ENCODE measurements at places on chromosomes 7 and 10.
A peak's percentile ranks its signal among the peaks of the same experiment; 100 is the strongest.

- H3K4me3 ChIP-seq, result no peak overlapping the region
- no peaks in the 10 kb centered on the region for H3K36me3 ChIP-seq
- no peaks in the 10 kb centered on the region for H3K27me3 ChIP-seq
Measured at GRCh38 chr7:63008366-63008765, 990.3 kb upstream of the ZNF722 start.

- H3K36me3 ChIP-seq, result no peaks in the 10 kb centered on the region
- no peak overlapping the region for H3K27ac ChIP-seq
- no peaks in the 10 kb centered on the region for H3K4me1 ChIP-seq
- no peak for ATAC-seq
Measured at GRCh38 chr7:3430588-3430987, 129.5 kb downstream of the SDK1 start.

GRCh38 chr10:26931223-26931622, 70.5 kb upstream of the ABI1 start:
- H3K4me1 ChIP-seq, result no peaks in the 10 kb centered on the region
- H3K36me3 ChIP-seq, result no peaks in the 10 kb centered on the region
- ATAC-seq, result peak; percentile 48
- H3K27me3 ChIP-seq, result peaks cover 6% of the 10 kb centered on the region

DNA sequence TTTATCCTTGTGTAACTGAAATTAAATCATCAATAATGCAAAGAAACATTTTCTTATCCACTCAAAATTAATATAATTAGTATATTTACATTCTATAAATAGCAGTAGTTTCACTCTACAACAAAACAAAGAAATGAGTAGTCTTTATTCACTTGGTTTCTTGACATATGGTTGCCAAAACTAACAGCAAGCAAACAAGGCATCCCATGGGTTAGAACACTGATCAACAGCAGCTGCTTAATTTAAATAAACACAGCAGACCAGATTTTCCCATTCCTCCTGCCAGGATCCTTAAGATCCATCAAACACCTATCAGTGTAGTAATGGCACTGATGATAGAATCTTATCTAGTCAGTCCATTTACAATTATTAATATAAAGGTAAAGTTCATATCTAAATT, 22.1 kb downstream of the NCAPG2 start:
- H3K27ac ChIP-seq, result no peak overlapping the region
- no peak overlapping the region for H3K4me3 ChIP-seq

DNA sequence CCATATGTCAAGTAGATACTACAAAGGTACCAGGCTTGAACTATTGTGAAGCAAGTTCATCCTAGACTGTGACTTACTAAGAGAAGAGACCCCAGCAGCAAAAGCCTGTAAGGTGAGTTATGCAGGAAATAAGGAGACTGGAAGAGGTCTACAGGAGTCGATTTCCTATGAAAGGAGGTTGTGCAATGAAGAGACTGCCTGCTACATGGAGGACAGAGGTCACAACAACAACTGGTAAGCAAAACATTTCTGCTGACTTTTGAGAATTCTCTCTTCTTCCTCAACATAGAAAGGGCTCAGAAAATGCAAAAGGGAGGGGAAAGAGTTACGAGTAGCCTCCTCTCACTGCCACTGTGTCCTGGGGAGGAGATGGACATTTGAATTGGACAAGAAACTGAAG, 42.4 kb downstream of the PDK4 start:
- no peak for ATAC-seq
- H3K4me3 ChIP-seq, result no peak overlapping the region
- peaks cover 23% of the 10 kb centered on the region for H3K27me3 ChIP-seq
- H3K36me3 ChIP-seq, result no peaks in the 10 kb centered on the region
- H3K4me1 ChIP-seq, result no peaks in the 10 kb centered on the region

DNA sequence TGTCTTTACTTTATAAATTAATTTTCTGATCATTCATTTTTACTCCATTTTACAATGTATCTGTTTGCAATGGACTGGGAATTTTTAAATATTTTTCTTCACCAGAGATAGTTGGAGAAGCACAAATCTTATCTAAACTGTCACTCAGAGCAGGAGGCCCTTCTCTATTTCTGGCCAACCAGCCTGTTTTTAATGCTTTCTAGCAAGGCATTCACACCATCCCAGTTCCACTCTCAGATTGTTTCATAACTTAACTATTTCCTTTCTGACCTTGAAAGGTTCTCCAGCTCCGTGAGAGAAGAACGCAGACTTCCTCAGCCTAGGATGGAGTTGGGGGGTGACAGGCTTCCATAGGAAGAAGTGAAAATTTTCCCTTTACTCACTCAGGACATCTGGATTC, 155.8 kb downstream of the SKIDA1 start:
- no peaks in the 10 kb centered on the region for H3K4me1 ChIP-seq
- H3K27me3 ChIP-seq, result no peaks in the 10 kb centered on the region
- no peaks in the 10 kb centered on the region for H3K36me3 ChIP-seq
- no peak for ATAC-seq

DNA sequence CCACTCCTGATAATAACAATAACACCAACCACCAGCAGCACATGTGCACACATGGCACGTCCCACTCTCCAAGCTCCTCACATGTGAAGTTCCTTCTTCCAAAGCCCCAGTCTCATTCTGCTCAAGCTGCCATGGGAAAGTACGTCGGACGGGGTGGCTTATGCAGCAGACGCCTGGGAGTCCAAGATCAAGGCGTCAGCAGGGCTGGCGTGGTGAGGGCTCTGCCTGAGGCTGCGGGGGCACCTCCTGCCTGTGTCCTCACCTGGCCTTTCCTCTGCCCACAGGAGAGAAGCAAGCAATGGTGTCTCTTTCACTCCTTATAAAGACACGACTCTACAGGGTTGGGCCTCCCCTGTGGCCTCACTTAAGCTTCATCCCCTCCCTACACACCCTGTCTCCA, 68.8 kb upstream of the INSIG1 start:
- H3K4me1 ChIP-seq, result peaks cover 5% of the 10 kb centered on the region
- H3K27ac ChIP-seq, result peak overlapping the region; percentile 9
- peaks cover 15% of the 10 kb centered on the region for H3K27me3 ChIP-seq
- H3K36me3 ChIP-seq, result no peaks in the 10 kb centered on the region
- no peak for ATAC-seq
- no peak overlapping the region for H3K4me3 ChIP-seq

DNA sequence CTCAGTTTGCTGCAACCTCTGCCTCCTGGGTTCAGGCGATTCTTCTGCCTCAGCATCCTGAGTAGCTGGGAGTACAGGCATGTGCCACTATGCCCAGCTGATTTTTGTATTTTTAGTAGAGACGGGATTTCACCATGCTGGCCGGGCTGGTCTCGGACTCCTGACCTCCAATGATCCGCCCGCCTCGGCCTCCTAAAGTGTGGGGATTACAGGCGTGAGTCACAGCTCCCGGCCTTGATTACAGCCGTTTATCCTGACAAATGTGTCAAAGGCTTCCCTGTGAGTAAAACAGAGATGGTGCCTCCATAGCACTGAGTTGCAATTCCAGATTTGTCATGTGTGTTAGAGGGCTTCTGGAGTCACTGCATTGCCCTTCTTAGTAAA, 273.7 kb downstream of the CCDC3 start:
- no peaks in the 10 kb centered on the region for H3K27me3 ChIP-seq
- H3K4me3 ChIP-seq, result peak overlapping the region; percentile 26
- H3K27ac ChIP-seq, result peak overlapping the region; percentile 59
- no peaks in the 10 kb centered on the region for H3K36me3 ChIP-seq

DNA sequence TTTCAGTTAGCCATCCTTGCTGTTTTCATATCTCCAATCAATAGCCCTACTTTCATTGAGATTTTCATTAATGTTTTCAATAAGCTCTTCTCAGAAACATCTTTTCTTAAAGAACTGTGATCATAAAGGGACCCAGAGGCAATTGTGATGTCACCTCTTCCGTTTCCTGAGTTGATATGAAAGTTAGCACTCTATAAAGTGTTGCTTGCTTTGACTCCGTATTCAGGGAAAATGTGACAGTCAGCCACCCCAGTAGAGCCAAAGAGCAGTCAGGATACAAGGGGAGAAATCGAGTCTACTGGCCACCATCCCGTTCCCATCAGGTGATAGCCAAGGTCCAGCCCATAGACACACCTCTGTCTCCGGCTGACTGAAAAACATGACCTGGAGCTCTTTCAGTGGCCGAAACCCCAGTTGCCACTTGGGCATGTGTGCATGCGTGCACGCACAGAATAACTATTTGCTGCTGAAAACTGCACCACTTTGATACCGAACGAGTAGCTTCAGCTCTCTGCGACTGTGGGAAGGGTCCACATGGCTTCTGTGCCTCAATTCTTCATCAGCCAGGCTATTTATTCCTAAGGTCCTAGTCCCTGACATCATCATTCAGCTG, 291.4 kb downstream of the USP6NL start:
- H3K4me1 ChIP-seq, result peaks cover 46% of the 10 kb centered on the region
- H3K27me3 ChIP-seq, result no peaks in the 10 kb centered on the region
- H3K27ac ChIP-seq, result peak overlapping the region; percentile 91
- H3K4me3 ChIP-seq, result peak overlapping the region; percentile 60
- peak; percentile 65 for ATAC-seq

DNA sequence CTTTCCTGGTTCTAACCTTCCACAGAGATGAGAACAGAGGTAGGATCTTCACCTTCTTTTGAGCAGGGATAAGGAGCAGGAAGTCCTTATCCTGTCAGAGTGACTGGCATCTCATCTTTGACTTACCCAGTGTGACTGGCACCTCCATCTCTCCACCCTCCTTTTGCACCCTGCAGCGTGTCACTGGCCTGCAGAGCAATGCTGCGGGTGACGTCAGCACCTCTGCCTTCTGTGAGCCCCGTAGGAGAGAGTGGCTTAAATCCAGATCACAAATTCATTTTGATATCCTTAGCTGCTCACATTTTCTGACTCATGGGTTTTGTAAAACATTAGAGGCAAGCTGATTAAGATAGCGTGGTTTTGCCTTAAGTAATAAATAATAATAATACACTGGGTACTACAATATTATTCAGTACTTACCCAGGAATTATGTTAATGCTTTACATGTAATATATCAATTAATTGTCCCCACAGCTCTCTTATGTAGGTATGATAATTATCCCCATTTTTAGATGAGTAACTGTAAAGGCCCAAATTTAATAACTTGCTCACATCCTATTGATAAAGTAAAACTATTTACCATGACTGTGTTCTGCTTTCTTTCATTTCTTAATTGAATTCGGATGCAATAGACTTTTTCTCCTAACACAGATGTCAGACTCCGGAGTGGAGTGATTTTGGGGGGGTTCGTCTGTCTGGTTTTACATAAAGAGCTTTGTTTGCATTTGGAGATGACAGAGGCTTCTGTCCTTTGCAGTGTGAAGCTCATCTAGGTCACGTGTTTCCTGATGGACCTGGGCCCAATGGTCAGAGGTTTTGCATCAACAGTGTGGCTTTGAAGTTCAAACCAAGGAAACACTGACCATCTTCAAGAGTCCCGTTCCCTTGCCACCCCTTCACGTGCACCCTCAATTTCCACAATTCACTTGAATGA, 24.9 kb downstream of the MSRB2 start:
- no peak overlapping the region for H3K4me3 ChIP-seq
- no peaks in the 10 kb centered on the region for H3K4me1 ChIP-seq
- no peak overlapping the region for H3K27ac ChIP-seq
- ATAC-seq, result no peak
- peaks cover 15% of the 10 kb centered on the region for H3K36me3 ChIP-seq

GRCh38 chr7:51352174-51353100, 35.8 kb upstream of the COBL start:
- H3K27ac ChIP-seq, result no peak overlapping the region
- no peak overlapping the region for H3K4me3 ChIP-seq
- ATAC-seq, result no peak
- no peaks in the 10 kb centered on the region for H3K4me1 ChIP-seq
- no peaks in the 10 kb centered on the region for H3K36me3 ChIP-seq
- no peaks in the 10 kb centered on the region for H3K27me3 ChIP-seq

DNA sequence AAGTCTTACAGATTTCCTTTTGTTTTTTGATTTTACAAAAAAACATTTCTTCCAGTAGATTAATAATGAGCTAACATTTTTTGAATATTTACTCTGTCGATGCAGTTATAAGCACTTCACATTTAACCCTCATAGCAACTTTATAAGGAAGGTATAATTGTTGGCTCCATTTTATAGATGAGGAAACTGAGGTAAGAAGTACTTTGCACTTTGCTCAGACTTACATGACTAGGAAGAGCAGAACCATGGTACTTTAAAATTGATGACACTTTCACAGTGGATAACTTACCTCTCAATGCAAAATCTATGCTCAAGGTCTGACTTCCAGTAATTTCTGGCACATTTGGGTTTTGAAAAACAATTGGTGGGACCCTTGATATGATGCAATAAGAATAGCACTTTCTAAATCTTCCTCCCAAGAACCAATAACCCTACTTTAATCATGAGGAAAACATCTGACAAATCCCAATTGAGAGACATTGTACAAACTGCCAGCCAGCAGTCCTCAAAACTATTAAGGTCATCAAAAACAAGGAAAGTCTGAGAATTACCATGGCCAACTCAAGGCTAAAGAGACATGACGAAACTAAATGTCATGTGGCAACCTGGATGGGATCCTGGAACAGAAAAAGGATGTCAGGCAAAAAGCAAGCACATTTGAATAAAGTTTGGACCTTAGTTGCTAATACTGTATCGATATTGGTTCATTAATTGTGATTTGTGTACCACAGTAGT, 72.6 kb downstream of the RALA start:
- H3K27me3 ChIP-seq, result no peaks in the 10 kb centered on the region
- no peak overlapping the region for H3K27ac ChIP-seq
- peaks cover 96% of the 10 kb centered on the region for H3K36me3 ChIP-seq
- H3K4me3 ChIP-seq, result no peak overlapping the region

- H3K36me3 ChIP-seq, result no peaks in the 10 kb centered on the region
- ATAC-seq, result no peak
- peaks cover 7% of the 10 kb centered on the region for H3K4me1 ChIP-seq
- no peak overlapping the region for H3K4me3 ChIP-seq
Measured at GRCh38 chr10:30959836-30960210, 71.8 kb downstream of the ZNF438 start.

DNA sequence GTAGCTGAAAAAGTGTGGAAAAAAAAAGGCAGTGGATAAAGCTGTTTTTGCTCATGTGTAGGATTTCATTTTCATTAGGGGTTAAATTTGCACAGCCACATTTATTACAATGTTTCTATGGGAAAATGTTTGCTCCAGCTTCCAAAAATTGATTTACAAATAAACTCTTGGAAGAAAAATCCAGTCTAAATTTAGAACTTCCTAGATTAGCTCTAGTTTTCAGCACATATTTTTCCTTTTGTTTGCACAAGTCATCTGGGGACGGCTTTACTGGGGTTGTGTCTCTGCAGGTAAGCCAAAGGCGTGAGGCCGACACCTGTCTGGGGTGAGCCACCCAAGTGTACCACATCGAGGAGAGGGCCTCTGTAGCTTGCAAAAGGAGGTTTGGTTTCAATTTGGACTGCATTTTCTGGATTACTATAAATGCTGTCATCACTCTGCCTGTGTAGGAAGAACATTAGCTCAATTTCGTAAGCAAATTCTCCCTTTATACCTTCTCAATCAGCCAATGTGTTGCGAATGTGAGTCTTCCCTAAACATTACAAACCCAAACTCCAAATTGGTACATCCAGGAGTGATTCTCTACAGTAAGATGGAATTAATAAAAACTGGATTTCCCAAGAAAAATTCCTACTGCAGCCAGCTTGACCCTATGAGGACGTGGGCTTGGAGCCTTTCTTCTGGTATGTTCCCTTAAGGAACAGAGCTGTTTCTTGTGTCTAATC, 89.5 kb upstream of the ZNF438 start:
- no peak overlapping the region for H3K4me3 ChIP-seq
- peaks cover 3% of the 10 kb centered on the region for H3K27me3 ChIP-seq
- no peak overlapping the region for H3K27ac ChIP-seq
- H3K4me1 ChIP-seq, result no peaks in the 10 kb centered on the region

- H3K4me3 ChIP-seq, result no peak overlapping the region
- H3K4me1 ChIP-seq, result no peaks in the 10 kb centered on the region
- no peaks in the 10 kb centered on the region for H3K36me3 ChIP-seq
- H3K27me3 ChIP-seq, result no peaks in the 10 kb centered on the region
Measured at GRCh38 chr7:16098058-16098457, 323.3 kb downstream of the CRPPA start.

- H3K27ac ChIP-seq, result peak overlapping the region; percentile 89
- ATAC-seq, result peak; percentile 94
- no peaks in the 10 kb centered on the region for H3K36me3 ChIP-seq
- peak overlapping the region; percentile 69 for H3K4me3 ChIP-seq
- H3K4me1 ChIP-seq, result peaks cover 31% of the 10 kb centered on the region
Measured at GRCh38 chr7:139855498-139856270, 26.6 kb downstream of the TBXAS1 start.

Measured in activated T-helper 17 cell treated with anti-CD3 and anti-CD28 coated beads, Interleukin-2, amount 50 U/mL, for 72 hours (primary cell).